ENCODE measurements at places on chromosomes 1 and 21. TPM values are rescaled to one million over a fixed set of nuclear protein-coding genes. Genes with fewer than 3 reads are reported as not detected.
A peak's percentile ranks its signal among the peaks of the same experiment; 100 is the strongest.

The CREB3L4 gene
- total RNA-seq: 10.3 TPM

The ETV3L gene
- total RNA-seq: not detected

The HYI gene
- 26.9 TPM for total RNA-seq

The TCHHL1 gene
- total RNA-seq: not detected

The PRR9 gene
- not detected for total RNA-seq

- DNase-seq: no peak
Observed at GRCh38 chr1:25609921-25610320, 6.7 kb upstream of the MAN1C1 start.

GRCh38 chr1:247548092-247548491 is 842 bp upstream of the GCSAML start:
- DNase-seq: no peak

GRCh38 chr1:36492491-36492890 is 9.8 kb upstream of the CSF3R start:
- no peak for DNase-seq

DNA sequence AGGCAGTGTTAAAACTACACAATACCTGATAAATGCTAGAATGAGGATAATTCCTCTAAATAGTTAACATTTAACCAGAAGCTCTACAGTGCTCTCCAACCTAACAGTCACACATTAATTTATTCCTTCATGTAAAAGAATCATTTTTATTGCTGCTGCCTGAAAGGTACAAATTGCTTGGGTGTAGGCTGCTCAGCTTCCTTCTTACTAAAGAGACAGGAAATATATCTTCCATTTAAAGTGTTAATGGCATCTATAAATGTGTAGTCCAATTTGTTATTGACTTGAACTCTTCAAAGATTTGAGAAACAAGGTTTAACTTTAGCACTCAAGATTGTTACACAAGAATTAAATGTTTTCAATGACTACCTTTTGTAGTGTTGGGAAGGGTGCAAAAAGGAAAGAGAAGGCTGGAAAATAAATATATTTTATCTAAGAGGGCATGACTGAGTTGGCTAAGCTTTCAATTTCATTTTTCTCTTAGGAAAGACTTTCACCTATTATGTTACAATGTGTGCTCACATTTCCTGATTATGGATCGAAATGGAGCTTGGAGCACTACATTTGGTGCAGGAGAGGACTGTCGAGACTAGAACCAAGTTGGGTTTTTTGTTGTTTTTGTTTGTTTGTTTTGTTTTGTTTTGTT is 105.5 kb upstream of the CACYBP start:
- no peak for DNase-seq

DNA sequence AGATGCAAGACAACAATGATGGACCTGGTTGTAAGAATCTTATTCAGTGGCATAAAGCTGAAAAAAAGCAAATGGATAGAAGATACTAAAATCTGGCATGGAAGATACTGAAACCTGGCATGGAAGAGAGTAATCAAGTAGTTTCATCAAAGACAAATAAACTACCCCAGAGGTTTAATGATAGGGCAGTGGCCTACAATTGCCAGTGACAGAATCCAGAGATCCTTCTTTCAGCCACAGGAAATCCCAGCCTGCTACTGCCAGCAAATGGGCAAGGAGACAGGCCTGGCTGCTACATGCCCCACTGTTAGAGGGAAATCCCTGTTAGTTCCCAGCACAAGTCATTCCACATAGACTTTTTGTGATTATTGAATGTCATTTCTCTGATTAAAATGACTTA is 409.4 kb downstream of the VAV3 start:
- no peak for DNase-seq

DNA sequence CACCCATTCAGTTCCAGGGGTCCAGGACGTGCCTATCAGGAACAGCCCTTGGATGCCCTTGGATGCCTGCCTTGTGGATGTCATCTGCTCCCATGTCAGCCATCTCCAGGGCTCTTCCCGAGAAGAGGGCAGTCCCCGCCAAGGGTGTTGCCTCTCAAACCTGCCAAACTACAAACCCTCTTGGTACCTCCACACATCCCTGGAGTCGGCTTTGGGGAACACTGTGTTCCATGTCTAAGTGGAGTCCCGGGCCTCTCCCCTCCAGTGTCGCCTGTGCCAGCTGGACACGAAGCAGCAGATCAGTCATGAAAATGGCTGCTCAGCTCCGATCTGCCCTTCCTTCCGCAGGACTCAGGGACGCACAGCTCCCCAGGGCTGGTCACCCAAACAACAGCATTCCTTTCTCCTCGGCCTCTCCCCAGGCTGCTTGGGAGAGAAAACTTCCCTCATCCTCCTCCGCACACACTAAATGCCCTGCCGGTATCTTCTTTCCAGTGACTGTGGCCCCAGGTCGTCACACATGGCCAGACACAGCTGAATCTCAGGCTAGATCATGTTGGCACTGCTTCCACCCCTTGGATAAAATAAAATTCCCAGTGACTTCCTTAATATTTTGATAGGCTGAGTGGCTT is 53.4 kb downstream of the GALNT2 start:
- DNase-seq: no peak

DNA sequence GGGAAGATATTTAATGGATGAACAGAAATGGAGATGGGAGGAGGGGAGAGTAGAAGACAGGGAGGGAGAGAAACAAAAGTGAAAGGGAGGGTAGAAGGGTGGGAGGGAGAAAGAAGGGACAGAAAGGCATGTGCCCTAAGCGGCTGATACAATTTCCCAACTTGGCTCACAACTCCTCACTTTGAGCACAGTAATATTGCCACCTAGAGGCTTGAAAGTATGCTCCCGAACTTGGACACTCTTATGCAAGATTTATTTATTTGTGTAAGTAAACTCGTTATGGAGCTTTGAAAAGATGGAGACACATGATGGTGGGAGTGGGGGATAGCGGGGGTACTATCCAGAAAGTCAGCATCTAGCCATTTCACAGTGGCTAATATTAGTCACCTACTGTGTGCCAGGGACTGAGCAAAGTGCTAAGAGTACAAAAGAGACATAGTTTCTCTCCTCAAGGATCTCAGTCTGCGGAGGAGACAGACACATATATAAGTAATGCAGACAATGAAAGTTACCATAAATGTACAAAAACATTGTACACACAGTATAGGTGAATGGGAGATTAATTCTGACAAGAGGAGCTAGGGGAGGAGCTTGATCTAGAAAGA is 189.7 kb downstream of the SEC16B start:
- no peak for DNase-seq

DNA sequence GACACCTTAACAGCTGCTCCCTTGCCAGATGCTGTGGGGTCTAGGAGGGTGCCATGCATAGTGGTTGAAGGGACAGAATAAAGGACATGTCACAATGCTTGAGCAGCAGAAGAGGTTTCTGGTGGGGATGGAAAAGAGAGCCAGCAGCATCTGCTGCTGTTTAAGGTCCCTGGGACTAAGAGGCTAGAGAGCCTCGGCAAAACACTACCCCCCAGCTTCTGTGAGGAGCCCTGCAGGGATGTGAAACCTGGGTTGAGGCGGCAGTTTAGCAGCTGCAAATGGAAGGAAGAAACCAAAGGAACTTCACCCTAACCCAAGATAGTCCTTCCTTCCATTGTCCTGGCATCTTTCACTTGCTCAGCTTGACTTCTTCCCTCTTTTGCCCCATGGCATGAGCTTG is 39.4 kb downstream of the PLXNA2 start:
- DNase-seq: no peak

- no peak for DNase-seq
Observed at GRCh38 chr1:167654975-167655575, 25.0 kb downstream of the RCSD1 start.

- no peak for DNase-seq
Observed at GRCh38 chr1:12593621-12594066, 24.4 kb downstream of the DHRS3 start.

- DNase-seq: no peak
Observed at GRCh38 chr1:96804648-96805047, 83.1 kb downstream of the PTBP2 start.

GRCh38 chr1:29964718-29965533 is 728.6 kb downstream of the PTPRU start:
- no peak for DNase-seq

- DNase-seq: peak; percentile 12
Observed at GRCh38 chr1:29532285-29532684, 296.0 kb downstream of the PTPRU start.

- no peak for DNase-seq
Observed at GRCh38 chr1:3261007-3261968, 192.3 kb downstream of the PRDM16 start.

Data from liver (tissue), 10 donors.